ENCODE measurements at places on chromosomes 3 and 15.
A peak's percentile ranks its signal among the peaks of the same experiment; 100 is the strongest.

DNA sequence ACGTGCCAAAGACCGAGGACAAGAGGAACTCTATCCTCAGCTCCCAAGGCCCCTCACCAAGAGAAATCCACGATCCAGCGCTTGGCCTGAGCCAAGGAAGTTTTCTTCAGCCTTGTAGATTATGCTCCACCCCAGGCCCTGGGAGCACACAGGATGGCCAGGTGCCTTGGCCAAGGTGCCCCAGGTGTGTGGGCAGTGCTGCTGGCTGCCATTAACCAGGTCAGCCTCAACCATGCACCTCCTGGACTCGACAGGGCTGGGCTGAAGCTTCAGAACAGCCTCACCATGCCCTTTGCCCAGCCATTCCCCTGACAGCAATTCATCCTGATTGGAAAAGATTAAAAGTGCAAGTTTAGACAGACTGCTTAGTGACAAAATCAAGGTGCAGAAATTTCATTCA lies 10.9 kb upstream of the MESP1 start:
- DNase-seq = no peak

GRCh38 chr3:16294844-16295243 lies 29.8 kb downstream of the OXNAD1 start:
- no peak for DNase-seq

DNA sequence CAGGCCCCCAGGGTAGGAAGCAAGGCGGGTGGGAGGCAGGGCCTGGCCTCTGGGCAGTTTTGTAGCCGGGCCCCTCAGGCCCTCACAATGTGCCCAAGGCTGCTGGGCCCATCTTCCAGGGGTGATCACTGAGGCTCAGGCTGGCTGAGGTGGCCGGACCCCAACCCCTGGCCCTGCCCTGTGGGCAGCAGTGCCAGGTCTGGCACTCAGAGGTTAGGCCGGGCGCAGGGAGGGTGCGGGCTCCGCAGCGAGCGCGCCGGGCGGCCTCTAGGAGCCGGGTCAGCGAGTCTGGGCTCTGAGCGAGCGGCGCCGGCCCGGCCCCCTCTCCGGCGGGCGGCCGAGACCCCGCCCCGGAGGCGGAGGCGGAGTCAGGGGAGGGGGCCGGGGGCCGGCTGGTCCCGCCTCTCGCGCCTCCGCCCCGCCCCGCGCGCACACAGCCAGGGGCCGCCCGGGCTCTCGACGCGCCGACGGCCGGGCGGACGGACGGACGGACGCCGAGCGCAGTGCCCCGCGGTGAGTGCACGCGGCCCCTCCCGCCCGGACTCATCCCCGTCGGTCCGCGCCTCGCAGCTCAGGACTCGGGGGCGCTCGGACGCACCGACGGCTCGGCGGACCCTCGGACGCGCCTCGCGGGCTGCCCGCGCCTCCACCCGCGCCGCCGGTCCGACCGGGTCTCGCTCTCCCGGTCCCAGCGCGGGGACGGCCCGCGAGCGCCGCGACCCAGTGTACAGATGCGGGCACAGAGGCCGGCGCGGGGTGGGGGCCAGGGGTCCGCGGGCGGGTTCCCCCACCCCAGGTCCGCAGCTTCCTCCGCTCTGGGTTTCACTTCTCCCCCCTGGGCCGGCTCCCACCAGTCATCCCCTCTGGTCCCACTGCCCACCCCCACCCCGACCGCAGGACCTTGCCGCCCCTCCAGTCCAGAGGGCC lies at the start of gene FBLN2:
FBLN2 (plus strand) TSS at position 430 of the 927 bp plus-strand sequence. CDS start 21,231 bp downstream, outside the sequence.
- DNase-seq = no peak

GRCh38 chr3:155664925-155665695 lies 79.8 kb downstream of the PLCH1 start:
- no peak for DNase-seq

DNA sequence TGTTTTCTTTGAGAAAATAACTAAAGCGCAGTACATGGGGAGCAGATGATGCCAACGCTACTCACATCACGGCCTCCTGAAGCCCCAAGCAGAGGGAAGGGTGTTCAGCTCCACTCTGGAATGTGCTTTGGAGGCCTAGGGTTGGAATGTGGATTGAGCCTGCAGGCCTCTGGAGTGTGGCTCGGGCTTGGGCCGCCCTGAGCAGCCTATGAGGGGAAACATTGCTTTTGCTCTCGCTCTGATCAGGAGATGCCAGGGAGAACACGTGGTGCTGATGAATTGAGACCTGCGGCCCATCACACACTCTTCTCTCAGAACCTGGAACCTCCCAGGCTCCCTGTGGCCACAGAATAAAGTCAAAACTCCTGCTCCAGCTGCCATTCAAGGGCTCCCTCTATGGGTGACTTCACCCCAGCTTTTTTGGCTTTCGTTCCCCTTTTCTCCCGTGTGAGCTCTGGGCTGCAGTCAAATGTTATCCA lies 23.3 kb downstream of the CCDC13 start:
- no peak for DNase-seq

DNA sequence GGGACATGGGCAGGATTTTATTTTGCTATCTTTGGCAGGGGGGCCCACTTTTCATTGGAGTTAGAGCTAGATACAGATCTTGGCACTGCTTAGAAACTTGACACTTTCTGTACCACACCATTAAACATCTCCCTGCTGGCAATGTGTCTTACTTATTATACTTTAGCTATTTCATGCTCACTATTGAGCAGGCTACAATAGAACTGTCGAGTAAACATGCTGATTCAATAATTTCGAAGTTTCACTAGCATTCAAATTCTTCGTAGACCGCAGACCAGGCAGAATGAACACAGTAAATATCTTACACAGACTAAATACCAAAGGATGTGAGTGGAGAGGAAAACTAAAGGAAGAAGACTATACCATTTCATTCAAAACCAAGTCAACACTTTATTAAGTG lies 180.8 kb downstream of the UNC13C start:
- DNase-seq = no peak

GRCh38 chr15:21271566-21271965 lies 168.7 kb downstream of the POTEB3 start:
- no peak for DNase-seq

GRCh38 chr3:120559242-120560061 lies 36.7 kb upstream of the NDUFB4 start:
- DNase-seq = no peak

GRCh38 chr3:70231266-70231701 lies 81.2 kb downstream of the MDFIC2 start:
- DNase-seq = no peak

GRCh38 chr15:67138891-67139855 lies 73.8 kb downstream of the SMAD3 start:
- no peak for DNase-seq

DNA sequence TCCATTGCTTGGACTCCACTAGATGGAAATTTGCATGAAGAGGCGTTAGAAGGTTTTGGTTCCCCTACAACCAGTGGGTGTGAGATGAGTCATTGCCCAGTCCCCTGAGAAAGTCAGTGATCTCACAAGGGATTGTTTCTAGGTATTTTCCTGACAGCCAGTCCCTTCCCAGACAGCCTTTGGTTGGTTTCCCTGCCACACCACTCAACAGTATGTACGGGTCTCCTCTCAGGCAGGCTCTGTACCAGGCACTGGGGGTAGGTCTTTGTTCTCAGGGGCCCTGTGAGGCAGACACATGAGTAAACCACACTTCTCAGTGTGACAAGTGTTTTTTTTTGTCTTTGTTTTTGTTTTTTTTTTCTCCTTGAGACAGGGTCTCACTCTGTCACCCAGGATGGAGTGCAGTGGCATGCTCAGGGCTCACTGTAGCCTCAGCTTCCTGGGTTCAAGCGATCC lies 4.0 kb downstream of the LAMP3 start:
- no peak for DNase-seq

DNA sequence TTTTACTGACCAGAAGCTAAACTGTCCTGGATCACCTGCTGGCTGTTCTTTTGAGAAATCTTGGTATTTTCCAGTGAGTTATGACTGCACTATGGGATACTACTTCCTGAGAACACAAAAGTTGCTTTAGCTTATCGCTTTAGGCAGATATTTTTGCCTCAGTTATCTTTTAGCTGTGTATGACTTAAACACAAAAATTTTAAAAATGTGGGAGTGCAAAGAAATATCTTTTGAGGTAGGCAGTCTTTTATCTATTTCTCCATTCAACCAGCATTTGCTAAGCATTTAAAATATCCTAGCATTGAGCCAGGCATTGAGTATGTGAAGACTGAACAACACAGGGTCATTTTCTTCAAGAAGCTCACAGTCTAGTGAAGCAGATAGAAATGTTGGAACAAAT lies 981.9 kb downstream of the FHIT start:
- no peak for DNase-seq

DNA sequence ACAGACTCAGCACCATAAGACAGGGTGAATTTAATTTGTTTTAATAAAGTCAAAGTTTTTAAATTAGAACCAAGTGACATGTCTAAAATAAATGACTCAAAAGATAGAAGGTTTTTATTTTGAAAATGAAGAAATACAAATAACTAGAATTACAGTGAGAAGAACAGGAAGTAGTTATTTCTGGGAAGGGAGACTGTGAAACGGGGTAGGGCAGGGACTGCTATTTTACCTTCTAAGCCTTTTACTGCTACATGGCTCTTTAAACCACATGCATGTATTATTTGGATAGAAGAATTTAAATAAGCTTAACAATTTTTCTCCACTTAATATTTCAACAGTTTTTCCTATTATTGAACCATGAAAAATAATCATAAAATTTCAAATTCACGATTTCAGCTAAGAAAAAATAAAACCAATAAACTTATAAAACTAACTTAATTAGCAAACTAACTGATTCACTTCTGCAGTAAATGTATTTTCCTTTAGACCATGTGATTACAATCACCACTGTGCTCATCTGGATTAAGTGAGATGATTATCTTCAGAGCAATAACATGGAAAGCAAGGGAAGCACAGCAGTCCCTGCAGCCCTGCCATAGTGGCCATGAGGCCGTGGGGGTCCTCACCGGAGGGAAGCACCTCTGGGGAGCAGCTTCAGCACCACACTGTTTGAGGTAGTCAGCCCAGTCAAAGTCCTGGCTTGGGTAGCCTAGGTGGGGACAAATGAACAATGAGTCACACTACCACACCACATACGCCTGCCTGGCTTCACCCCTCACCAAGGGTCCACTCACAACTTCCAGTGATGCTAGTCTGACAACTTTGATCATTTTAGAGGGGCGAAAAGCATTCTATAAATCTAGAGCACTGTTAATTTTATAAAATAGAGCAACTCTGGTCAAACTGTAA lies 28.3 kb upstream of the STIMATE start:
- DNase-seq = no peak

GRCh38 chr3:111152496-111152895 lies 80.9 kb downstream of the NECTIN3 start:
- DNase-seq = no peak

- DNase-seq = no peak
These were observed 41.6 kb upstream of the AP3B2 start for GRCh38 chr15:82751308-82751707.

GRCh38 chr3:150230037-150230436 lies 178.1 kb upstream of the TSC22D2 start:
- no peak for DNase-seq

GRCh38 chr15:38843736-38844590 lies 279.3 kb upstream of the RASGRP1 start:
- DNase-seq = no peak

GRCh38 chr3:55467099-55467498 lies 20.0 kb downstream of the WNT5A start:
- no peak for DNase-seq

GRCh38 chr3:95926904-95927501 lies 887.4 kb upstream of the EPHA6 start:
- DNase-seq = no peak

DNA sequence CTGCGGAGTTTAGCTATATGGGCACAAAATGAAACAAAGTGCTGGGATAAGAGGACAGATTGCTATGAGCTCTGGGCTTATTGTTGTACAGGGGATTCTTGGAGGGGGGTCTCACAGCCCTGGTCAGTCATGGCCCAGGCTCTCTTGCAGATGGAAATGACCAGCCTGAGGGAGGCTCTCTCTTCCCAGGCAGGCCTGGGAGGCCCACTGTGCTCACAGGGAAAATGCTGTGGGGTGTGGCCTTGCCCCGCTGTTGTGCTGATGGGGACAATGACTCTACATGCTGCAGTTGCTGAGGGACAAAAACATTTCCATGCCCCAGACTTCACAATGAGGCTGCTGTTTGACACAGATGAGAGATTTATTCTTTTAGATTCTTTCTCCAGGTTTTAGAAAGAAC lies 202.2 kb downstream of the KLF13 start:
- DNase-seq = no peak

- DNase-seq = no peak
These were observed 70.8 kb downstream of the GPR156 start for GRCh38 chr3:120214176-120214575.

GRCh38 chr15:82832601-82833361 lies 23.4 kb downstream of the WHAMM start:
- peak; percentile 48 for DNase-seq

- no peak for DNase-seq
These were observed 308.3 kb upstream of the CCDC54 start for GRCh38 chr3:107068980-107069379.

DNA sequence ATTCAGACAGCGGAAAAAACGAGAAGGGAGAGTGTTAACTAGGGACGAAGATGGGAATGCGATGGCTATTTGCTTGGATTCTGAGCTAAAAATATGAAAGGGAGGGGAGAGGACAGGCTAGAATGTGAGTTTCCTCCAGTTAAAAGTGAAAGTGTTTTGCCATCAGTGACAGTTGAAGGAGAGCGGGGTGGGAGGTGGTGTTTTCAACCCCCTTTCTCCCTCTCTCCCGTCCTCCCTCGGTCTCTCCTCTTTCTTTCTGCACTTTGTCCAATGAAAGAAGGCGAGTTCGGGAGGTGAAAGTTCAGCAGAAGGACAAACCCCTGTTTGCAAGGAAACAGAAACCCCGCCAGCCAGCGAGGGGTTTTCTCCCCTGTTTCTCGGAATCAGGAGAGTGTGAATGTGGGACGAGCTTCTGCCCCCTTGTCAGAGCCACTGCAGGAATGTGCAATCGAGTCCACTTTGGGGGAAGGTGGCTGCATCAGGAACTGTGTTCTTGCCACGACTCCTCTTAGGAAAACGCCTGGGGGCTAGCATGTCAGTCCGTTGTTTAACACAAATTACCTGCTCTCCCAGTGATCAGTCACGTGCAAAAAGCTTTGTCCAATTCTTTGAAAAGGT lies 975 bp upstream of the FOXP1 start:
- peak; percentile 13 for DNase-seq

- no peak for DNase-seq
These were observed 2.3 kb upstream of the COL7A1 start for GRCh38 chr3:48597408-48597800.

- DNase-seq = no peak
These were observed 715 bp upstream of the SCAPER start for GRCh38 chr15:76905855-76906254.

- DNase-seq = no peak
These were observed 160.1 kb downstream of the ARRDC4 start for GRCh38 chr15:98120561-98120960.
